Activated CD4-positive, alpha-beta T cell treated with anti-CD3 and anti-CD28 coated beads for 4 hours (primary cell): ENCODE measurements at places on chromosomes 1 and 21.

GRCh38 chr1:163068716-163069115 is 445 bp upstream of the RGS4 start:
- DNase-seq = no peak

GRCh38 chr1:224644553-224645154 is 28.5 kb downstream of the CNIH3 start:
- DNase-seq = peak; percentile 40

DNA sequence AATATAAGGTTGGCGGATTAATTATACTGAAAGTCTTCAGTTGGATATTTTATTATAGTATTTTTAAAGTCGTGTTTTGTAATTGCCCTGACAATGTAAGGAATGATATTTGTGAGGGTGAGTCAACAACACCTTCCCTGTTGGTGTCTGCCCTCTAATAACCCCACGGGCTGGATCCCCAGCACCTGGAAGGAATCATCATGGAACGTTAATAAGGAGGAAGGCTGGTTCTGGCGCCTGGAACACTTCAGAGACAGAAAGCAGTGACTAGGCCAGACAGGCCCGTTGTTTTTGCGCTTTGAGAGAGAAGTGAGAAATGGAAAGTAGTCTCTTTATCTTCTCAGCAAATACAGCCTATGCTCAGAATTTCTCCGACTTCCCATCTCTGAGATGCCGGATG is 31.6 kb downstream of the TEX35 start:
- DNase-seq = no peak

- DNase-seq = no peak
Observed at GRCh38 chr21:32499249-32500055, 85.9 kb downstream of the TCP10L start.

DNA sequence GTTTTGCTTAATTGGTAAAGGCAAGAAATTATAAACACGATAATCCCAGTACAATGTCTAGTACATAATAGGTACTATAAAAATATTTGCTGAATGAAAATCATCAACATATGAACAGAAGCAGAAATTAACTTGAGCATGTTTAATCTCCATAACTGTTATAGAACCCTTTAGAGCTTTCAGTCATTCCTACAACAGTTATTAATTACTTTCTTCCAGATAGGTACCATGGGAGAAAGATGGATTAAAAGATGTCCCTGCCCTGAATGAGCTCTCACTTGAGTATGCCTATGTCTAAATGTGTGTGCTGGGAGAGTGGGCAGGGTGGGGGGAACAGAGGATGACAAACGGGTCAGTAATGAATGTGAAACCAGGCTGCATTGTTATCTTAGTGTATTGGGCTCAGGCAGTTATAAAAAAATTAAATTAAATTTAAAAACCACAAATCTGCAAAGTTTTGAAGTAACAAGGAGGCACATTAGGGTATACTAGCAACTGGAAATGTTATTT is 2.4 kb downstream of the EPS15 start:
- DNase-seq = no peak

- no peak for DNase-seq
Observed at GRCh38 chr1:176938375-176938774, 226.1 kb downstream of the ASTN1 start.

DNA sequence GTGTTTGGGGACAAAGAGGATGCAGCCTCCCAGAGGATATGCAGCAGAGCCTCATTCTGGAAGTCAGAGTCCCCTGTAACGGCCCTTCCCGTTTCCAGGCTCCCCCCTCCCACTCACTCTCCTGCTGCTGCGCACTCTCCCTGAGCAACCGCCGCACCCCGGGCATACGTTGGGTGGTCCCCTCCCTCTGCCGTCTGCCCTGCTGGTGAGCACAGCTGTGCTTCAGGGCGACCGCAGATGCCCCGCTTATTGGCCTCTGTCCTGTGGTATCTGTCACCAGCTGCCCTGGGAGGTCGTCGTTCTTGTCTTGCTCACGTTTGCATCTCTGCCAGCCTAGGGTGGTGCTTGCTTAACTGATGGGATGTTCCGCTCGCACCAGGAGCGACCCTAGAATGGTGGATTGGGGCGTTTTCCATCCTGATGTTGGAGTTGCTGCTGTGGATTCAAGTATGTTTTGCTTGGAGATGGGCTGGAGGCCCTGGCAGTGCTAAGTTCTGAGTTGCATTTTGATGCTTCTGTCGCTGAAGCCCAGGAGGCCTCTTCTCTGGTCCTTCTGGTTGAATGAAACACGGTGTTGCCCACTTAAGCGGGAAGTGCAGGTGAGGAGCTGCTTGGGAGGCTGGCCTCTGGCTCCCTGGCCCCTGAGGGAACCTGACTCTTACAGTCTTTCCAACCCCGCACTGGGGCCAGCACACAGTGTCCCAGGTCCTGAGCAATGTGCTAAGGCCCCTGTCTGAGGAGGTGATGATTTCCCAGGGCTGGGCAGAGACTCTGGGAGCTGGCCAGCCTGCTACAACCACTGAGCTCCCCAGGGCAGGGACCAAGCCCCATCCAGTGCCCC is 3.2 kb downstream of the TMEM201 start:
- DNase-seq = no peak

- no peak for DNase-seq
Observed at GRCh38 chr1:88401313-88401712, 282.8 kb upstream of the PKN2 start.

GRCh38 chr1:153272186-153272585 is 12.7 kb downstream of the LORICRIN start:
- no peak for DNase-seq

DNA sequence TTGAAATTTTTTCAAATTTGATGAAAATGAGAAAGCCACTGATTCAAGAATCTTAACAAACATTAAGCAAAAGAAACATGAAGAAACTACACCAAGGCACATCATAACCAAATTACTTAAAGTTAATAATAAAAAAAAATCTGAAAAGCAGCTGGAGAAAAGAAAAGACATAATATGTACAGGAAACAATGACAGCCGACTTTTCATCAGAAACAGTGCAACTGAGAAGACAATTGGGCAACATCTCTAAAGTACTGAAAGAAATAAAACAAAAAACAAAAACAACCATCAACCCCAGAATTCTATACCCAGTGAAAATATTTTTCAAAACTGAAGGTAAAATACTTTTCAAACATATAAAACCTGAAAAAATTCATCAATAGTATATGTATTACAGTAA is 73.8 kb upstream of the DMRTA2 start:
- DNase-seq = no peak

GRCh38 chr1:243723050-243723449 is 127.0 kb downstream of the AKT3 start:
- DNase-seq = no peak

GRCh38 chr1:114000406-114000805 is 21.1 kb downstream of the OLFML3 start:
- DNase-seq = no peak

- no peak for DNase-seq
Observed at GRCh38 chr21:14550135-14550534, 4.0 kb upstream of the SAMSN1 start.

DNA sequence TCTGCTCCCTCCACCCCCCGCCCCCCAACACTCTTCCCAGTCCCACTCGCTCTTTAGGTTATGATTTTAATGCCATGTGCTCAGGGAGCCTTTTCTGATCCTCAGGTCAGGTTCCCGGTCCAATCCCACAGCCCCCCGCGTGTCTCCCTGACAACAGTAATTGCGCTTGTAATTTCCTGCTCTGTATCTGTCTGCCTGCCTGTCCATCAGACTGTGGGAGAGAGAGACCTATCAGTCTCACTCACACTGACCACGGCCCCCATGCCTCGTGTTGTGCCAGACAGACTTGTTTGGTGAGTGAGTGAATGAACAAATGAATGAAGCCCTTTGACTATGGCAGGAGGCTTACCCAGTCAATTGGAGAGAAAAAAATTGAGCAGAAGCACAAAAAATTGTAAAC is 50.8 kb upstream of the ECE1 start:
- DNase-seq = no peak

GRCh38 chr1:187641015-187641414 is 812.3 kb downstream of the PLA2G4A start:
- no peak for DNase-seq

DNA sequence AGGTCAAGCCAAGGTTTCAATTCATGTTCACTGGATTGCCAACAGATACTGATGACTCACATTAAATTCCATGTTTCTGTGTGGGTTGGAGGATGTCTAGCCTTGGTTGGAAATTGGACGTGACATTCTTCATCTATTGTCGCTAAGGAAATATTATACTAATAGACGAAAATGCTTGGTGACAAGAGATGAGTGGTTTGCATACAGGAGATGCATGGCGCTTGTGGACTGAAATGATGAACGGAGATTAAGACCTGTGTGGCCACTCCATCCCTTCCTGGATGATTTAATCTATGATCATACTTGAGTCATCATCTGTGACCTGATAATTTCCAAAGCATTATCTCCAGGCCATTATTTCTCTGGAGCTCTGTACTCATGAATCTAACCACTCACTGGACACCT is 97.0 kb upstream of the CD34 start:
- no peak for DNase-seq

GRCh38 chr1:60066001-60066400 is 7.6 kb downstream of the C1orf87 start:
- DNase-seq = no peak

DNA sequence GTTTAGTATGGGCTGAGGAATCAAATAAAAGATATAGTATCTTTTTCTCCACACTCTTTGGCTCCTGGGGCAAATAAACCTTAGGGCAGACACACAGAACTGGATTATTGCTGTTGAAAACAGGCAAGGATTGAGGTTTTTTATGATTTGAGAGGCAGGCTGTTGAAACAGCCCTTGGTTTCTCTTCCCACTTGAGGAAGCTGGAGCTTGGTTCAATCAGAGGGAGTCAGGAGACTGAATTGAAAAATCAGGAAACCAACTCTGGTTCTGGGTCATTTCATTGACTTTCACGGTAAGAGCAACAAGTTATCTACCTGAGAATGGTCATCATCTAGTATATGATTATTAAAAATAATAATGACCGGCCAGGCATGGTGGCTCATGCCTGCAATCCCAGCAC is 108.4 kb downstream of the CNIH3 start:
- no peak for DNase-seq
